ENCODE measurements at places on chromosomes 6 and 20.
A peak's percentile ranks its signal among the peaks of the same experiment; 100 is the strongest.

- DNase-seq, result no peak
Observed at GRCh38 chr6:134185277-134185676, 132.6 kb downstream of the SGK1 start.

- DNase-seq, result no peak
Observed at GRCh38 chr6:157790548-157791160, 32.4 kb upstream of the SNX9 start.

- no peak for DNase-seq
Observed at GRCh38 chr20:19929481-19930145, 87.5 kb upstream of the NAA20 start.

DNA sequence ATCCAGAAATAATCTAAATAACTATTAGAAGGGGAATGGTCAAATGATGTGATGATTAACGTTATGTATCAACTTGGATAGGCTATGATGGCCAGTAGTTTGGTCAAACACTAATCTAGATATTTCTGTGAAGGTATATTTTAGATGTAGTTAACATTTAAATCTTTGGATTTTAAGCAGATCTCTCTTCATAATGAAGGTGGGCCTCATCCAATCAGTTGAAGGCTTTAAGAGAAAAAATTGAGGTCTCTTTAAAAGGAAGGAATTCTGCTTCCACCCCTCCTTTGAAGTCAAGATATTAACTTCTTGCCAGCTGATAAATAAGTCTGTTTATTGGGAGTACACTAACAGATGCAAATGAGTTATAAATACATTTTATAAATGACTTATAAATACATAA is 760.0 kb upstream of the SLC35B3 start:
- DNase-seq, result no peak

GRCh38 chr6:9875605-9876353 is 539.1 kb downstream of the TFAP2A start:
- DNase-seq, result no peak

DNA sequence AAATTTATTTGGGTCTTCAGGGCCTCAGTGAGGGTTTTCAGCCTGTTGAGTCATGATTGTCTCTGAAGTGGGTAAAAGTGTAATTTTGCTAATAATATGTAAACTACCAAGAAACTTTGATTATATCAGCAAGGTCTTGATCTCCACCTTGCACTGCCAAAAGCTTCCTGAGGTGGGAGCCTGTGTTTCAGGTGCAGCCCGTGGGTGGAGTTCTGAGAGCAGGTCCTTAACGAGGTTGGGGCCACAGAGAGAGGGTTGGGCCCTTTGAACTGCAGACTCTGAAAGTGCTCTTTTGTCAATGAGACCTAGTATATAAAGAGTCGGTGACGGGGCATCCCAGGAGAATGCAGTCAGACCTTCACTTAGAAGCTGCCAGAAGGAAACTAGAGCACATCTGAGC is 129.7 kb upstream of the MAP3K4 start:
- no peak for DNase-seq

DNA sequence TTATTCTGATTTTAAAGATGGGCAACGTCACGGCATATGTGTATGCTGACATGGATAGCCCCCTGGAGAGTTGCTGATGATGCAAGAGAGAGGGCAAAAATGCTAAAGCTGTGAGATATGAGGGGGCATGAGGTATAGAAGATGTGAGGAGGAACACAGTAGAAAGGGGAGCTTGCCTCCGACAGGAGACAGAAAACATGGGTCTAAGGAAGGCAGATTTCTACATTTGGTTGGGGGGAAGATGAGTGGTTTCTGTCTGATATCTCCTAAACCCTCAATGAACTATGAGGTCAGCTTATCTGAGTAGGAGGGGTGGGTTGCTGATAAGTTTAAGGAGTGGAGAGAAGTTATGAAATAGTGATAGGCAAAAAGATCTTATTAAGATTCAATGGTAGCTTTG is 6.0 kb downstream of the RNF24 start:
- no peak for DNase-seq

- no peak for DNase-seq
Observed at GRCh38 chr6:21597801-21598673, 4.5 kb downstream of the SOX4 start.

- no peak for DNase-seq
Observed at GRCh38 chr6:53984163-53984562, 127.1 kb upstream of the MLIP start.

GRCh38 chr20:29306390-29307072 is 1950.9 kb upstream of the DEFB115 start:
- DNase-seq, result no peak

GRCh38 chr6:165183496-165184140 is 125.8 kb downstream of the C6orf118 start:
- DNase-seq, result no peak

DNA sequence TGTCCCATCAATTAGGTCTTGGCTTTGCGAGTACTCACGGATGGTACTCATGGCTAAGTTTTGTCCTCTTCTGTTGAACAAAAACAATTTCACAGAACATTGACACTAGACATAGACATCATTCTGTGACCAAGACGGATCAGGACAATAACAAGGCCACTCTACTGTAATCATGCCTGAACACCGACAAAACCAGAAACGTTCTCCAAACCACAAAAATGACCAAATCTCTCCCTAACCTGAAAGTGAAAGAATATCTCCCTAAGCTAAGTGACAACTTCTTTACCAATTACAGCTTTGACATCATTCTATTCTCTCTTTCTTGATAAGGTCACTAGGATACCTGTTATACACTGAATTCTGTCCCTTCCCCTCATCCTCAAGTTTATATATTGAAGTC is 40.0 kb upstream of the SLC2A12 start:
- DNase-seq, result no peak

- DNase-seq, result no peak
Observed at GRCh38 chr6:93916716-93917115, 497.4 kb upstream of the EPHA7 start.

- DNase-seq, result no peak
Observed at GRCh38 chr20:22722811-22723210, 138.4 kb upstream of the FOXA2 start.

- no peak for DNase-seq
Observed at GRCh38 chr6:158826819-158827501, 7.8 kb upstream of the EZR start.

GRCh38 chr6:139037490-139037889 is 8.9 kb downstream of the ABRACL start:
- DNase-seq, result no peak

DNA sequence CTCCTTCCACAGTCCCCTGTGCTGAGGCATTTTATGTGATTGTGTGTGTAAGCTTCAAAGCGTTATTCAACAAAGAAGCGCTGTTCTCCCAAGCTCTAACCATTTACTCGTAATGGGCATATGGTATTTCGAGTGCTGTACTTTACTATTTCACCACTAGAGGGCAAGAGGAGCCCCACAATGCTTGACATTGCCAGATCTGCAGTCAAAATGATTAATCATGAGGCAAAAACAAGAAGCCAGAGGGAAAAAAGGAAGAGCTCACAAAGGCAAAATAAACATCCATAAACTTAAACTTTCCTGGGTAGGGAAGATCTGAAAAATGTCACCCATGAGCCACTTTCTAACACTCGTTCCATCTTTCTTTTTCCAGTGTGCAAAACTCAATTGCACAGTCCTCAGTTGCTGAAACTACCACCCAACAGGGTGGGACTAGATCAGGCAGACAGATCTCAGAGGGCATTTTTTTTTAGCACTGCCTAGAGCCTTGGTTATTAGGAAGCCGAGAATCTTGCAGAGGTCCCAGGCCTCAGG is 215.0 kb upstream of the PLCB4 start:
- DNase-seq, result no peak

DNA sequence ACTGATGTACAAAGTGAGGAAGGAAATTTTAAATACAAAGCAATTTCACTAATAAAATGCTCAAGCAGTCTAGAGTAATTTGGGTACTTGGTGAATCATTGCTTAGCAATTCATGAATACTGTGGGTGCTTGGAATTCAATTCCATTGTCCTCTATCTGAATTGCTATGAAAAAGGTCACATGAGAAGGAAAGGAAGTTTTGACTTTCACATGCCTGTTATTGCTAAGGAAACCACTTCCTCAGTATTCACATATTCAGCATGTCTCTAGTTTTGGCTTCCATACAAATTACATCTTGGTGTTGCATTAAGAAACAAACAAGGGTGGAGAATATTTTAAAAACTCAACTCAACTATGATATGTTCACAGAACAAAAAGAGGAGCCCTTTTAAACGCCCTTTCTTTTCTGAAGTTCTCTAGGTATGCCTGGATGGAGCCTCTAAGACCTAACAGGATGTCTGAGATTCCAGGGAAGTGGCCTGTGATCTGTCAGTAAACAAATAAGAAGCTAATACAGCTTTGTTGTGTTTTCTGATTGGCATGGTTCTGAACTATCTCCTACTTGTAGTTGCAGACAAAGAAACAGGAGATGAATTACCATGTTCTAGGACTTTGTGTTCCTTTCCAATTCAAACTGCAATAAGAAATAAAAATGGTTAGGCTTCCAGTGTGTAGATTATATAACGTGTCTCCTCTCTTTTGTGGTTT is 190.4 kb downstream of the OGFRL1 start:
- no peak for DNase-seq

- DNase-seq, result no peak
Observed at GRCh38 chr6:40054186-40054585, 119.9 kb upstream of the MOCS1 start.

- DNase-seq, result peak; percentile 45
Observed at GRCh38 chr6:32933661-32934085, 7.2 kb downstream of the HLA-DMB start.

GRCh38 chr6:147958683-147959082 is 384.0 kb upstream of the SASH1 start:
- no peak for DNase-seq

GRCh38 chr6:135182071-135183001 is 1.2 kb downstream of the MYB start:
- peak; percentile 16 for DNase-seq

- DNase-seq, result no peak
Observed at GRCh38 chr20:48040491-48040890, 255.2 kb upstream of the SULF2 start.

GRCh38 chr6:85126485-85127167 is 323.3 kb upstream of the NT5E start:
- peak; percentile 56 for DNase-seq

DNA sequence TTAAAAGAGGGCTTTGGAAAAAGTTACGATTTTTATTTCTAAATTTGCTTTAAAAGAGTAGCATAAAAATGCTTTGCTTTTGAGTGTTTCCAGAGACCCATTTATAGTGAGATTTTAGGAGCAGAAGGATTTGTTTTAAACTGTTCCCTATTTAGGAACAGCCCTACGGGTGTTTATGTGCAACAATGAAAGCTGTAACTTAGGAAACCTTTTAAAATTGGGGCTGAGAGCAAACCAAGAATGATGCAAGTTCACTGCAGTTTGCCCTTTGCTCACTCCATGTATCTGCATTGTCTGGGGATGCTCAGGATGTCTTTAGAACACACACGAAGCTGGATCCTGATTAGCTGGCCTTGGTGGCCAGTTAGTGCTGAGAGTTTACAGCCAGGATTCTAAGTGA is 40.9 kb downstream of the GHRH start:
- DNase-seq, result no peak

- no peak for DNase-seq
Observed at GRCh38 chr6:150008588-150008987, 16.7 kb downstream of the RAET1L start.

DNA sequence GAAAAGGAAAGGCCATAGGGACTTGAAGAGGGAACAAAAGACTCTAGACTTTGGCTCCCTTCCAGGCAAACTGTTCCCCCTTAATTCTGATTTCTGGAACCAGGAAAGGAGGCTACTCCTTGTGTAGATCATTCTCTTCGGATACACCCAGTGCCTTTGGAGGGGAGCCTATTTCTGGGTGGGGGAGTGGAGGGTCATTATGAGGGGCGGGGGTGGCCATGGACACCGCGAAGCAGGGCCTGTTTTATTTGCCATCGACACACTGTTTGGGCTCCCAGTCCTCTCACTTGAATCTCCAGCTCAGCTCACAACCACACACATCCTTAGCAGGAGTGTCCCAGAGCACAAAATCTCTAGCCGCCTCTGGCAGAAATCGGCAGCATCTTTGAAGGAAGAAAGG is 132.3 kb downstream of the PXDC1 start:
- no peak for DNase-seq

- DNase-seq, result no peak
Observed at GRCh38 chr6:169918239-169918953, 167.0 kb downstream of the ERMARD start.

DNA sequence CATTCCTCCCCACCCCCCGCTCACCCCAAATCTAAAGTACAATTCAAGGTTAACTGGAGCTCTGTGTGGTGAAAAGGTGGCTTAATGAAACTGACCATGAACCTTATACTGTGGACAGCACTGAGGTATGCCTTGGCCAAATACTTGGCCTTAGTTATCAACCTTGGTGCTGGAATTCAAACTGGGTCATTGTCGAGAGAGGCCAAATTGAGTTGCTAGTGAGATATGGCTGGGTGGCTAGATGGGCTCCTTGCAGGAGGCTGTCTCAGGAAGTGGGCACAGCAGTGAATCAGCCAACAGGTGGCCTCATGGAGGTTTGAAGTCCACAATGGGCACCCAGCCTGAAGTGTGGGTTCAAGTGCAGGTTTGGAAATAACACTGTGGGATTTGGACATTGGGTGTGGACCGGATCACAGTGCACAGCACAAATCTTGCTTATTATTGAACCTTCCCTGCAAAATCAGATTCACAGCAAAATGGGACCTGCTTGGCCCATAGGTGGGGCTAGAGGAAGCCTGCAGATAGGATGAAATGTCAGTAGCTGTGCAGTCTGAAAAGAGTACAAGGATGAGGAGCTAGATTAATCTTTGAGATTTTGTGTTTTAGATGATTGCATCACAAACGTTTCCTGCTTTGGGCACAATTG is 5.6 kb upstream of the BTBD3 start:
- DNase-seq, result no peak

- DNase-seq, result no peak
Observed at GRCh38 chr6:156634951-156635371, 142.2 kb upstream of the ARID1B start.

- no peak for DNase-seq
Observed at GRCh38 chr6:116450769-116451740, 10.1 kb upstream of the CALHM6 start.

DNA sequence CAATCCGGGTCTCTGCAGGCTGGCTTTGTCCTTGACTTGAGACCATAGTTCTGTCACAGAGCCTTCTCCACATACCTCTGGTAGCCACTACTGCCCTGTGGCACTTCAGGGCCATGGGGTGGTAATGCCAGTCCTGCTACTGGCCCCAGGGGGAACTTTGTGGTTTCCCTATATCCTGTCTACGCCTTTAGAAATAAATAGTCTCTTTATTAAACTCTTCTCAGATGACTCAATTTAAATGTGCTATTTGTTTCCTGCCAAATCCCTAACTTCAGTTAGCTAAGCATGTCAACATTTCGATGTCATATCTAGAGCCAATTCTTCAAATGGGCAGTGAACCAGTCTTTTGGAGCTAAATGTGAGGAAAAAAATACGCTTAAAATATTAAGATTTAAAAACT is 60.1 kb downstream of the SEL1L2 start:
- no peak for DNase-seq

- DNase-seq, result no peak
Observed at GRCh38 chr20:15146948-15147347, 809.5 kb upstream of the FLRT3 start.

GRCh38 chr6:122612838-122613237 is 2.6 kb downstream of the PKIB start:
- DNase-seq, result no peak

- no peak for DNase-seq
Observed at GRCh38 chr6:44342052-44342451, 398 bp upstream of the SPATS1 start.
